ENCODE measurements at places on chromosomes 2 and 18.

GRCh38 chr2:24104906-24105305, 18.2 kb downstream of the PFN4 start:
- no peak for DNase-seq

DNA sequence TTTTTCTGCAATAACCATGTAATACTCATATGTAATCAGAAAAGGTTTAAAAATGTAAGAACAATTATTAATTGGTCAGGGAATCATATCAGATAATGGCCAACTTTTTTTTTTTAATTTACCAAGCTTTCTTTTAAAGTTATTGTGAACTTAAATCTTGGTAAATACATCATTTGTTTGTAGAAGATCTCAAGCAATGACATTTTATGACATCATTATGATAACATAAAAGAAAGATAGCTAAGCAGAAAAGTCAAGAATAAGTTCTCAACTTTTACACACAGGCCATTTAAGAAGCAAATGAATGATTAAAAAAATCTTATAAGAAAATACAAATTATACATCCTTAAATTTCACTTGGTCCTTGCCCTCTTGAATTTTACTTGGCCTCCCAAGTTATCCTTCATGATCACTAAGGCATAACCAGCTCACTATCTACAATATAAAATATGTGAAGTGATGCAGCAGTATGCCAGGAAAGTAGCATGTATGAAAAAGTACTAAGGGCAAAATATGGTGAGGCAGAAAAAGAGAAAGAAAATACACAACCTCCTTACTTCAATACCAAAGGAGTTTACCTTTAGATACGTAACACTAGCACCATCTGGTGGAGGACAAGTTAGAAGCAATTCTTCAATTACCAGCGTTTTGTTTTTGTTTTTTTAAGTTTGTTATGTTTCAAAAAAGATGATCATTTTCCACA, 116.6 kb downstream of the SRBD1 start:
- no peak for DNase-seq

DNA sequence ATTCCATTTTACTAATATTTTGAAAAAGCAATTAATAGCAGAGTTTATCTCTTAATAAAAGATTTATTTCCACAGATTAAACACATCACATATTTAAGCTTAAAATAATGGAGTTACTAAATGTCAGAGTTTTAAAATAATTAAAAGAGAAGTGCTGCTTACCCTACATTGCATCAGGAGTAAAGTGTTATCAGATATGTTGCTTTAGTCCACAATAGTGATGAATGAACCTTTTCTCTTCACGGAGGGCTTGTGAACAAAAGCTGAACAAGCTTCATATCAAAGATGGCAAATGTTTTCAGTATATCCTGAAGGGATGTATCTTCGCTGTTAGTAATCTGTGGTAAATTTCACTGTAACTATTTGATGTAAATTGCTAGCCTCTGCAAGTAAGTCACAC, 69.4 kb upstream of the TTC27 start:
- DNase-seq: no peak

DNA sequence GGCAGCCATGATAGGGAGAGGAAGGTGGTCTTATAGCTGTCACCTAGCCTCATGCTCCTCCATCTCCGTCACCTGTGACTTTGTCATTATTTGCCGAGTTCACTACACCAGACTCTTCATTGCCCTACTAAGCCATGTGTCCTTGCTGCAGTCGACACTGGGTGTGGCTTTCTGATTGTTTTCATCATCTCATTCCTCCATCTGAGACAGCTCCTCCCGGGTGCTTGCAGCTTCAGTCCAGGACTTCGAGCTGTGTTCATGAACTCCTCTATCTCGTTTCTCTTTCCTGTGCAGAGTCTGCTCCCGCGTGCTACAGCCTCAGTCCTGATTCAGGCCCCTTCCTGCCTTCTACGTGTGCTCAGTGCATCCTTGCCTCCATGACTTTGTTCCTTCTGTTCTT, 295.1 kb upstream of the TNP1 start:
- no peak for DNase-seq

DNA sequence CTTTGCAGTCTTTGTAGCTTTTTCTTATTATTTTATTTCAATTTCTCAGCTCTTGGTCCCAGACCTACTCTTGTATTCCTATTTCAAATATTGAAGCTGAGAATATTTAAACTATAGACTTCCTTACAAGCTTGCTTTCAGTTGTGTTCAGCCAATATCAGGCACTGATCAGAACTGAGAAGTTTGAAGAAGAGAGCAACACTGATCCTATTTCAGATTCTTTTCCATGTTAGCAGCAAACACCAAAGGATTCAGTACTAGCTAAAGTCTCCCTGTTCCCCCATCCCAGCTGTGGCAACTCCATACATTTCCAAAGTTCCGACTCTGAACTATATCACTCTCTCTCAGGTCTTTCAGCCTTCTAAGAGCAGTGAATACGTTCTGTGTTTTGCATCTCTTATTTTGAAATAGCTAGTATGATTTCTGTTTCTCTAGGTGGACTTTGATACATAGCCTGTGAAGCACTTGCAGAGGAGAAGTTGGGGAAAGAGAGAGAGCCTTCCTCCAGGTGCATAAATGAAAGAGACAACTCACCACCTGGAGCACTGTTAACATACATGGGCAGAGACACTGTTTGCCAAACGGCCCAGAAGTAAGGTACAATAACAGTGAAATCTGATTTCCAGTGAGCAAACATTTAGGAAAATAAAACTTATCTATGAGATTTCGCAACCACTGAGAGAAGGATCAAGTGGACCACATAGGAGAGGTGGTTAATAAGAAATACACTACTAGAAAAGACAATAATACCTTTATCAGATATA, 135.0 kb upstream of the ZNF804A start:
- no peak for DNase-seq

DNA sequence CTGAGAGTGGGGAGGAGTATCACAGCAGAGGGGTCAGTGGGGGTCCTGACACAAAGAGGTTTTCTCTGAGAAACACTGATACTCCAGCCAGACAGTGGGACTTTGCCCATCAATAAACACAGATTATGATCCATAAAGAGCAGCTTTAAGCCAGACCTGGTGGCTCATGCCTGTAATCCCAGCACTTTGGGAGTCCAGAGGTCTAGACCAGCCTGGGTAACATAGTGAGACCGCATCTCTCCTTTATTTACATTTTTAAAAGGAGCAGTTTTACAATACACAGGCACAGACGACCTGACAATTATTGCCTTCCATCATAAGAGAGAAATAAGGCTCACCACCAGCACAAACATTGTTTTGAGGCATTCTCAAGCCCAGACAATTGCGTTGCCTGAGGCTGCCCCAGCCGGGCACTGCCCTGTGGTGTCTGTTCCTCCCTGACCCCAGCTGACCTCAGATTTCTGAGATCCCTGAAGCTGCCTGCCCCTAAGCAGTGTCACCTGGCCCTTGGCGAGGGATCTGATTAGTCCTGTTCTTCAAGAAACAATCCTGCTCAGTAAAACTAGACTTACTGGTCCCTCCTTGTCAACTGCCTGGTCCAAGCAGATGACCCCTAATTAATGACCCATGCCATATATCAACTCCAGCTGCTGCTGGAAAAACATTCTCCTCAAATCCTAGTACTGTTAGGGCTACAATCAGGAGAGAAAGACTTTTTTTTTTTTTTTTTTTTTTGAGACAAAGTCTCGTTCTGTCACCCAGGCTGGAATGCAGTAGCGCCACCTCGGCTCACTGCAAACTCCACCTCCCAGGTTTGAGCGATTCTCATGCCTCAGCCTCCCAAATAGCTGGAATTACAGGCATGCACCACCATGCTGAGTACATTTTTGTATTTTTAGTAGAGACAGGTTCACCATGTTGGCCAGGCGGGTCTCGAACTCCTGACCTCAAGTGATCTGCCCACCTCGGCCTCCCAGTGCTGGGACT, 59.4 kb upstream of the SOS1 start:
- no peak for DNase-seq

DNA sequence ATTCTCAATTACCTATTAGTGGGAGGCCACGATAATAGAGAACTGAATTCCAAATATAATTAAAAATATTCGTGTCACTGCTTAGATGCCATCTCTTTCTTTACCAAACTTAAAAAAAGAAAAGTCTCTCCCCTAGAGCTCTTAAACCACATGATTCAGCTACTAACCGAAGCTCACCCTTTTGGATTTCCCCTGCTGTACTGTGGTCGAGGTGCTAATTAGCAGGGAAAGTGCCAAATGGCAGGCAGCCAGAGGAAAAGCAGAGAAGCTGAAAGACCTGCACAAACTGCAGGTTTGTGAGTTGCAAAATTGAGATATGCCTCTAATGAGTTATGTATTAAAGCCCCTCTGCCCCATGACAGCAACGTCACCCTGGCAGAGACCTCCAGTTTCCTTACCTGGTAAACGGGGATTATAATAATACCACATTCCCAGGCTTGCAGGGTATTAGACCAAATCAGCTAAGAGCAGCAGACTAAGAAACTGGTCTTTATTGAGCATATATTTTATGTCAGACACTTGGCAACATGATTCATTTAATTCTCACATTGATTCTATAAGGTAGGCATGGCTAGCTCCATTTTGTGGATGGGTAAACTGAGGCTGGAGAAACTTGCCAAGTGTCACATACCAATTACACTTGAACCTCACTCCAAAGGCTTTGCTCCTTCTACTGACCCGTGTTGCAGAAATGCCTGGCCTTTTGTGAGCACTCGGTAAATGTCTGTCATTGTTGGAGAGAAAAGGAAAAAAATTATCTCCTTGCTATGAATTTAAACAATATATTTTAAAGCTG, 259.7 kb downstream of the LPIN1 start:
- DNase-seq: peak; percentile 66

GRCh38 chr2:236653863-236654262, 84.2 kb downstream of the ACKR3 start:
- DNase-seq: no peak

GRCh38 chr2:204796581-204796980, 251.3 kb downstream of the PARD3B start:
- DNase-seq: no peak

DNA sequence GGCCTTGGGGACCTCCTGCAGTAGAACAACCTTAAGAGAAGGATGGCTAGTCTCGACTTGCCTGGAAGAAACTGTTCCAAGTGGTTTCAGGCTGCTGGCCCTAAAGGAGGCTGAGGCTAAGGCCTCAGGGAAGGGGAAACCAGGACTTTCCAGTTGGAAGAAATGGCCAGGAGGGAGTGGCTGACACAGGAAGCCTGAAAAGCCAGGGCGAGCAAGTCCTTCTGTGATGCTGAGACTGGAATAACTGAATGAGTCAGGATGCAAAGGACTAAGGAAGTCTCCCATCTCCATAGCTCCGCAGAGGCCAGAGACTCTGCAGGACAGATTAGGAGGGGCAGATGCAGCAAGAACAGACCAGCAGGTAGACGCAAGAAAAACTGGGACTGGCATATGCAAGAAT, 7.4 kb downstream of the HTRA2 start:
- DNase-seq: no peak

Measured in stimulated activated naive CD4-positive, alpha-beta T cell treated with Interleukin-2 at 50 U/mL for 16 hours (primary cell).